ENCODE measurements at places on chromosomes 6 and 20. TPM values are rescaled to one million over a fixed set of nuclear protein-coding genes. Genes with fewer than 3 reads are reported as not detected.

Gene BAG2
- total RNA-seq: 8.9 TPM

Gene FRK
- total RNA-seq: 0.77 TPM

Gene HTR1E
- not detected for total RNA-seq

Gene LAMA2
- total RNA-seq: 1.7 TPM

Gene ANGPT4
- 0.12 TPM for total RNA-seq

Gene ACSS1
- 0.24 TPM for total RNA-seq

Gene FLOT1
- total RNA-seq: 77.6 TPM
